ENCODE measurements at places on chromosomes 6 and 20.

DNA sequence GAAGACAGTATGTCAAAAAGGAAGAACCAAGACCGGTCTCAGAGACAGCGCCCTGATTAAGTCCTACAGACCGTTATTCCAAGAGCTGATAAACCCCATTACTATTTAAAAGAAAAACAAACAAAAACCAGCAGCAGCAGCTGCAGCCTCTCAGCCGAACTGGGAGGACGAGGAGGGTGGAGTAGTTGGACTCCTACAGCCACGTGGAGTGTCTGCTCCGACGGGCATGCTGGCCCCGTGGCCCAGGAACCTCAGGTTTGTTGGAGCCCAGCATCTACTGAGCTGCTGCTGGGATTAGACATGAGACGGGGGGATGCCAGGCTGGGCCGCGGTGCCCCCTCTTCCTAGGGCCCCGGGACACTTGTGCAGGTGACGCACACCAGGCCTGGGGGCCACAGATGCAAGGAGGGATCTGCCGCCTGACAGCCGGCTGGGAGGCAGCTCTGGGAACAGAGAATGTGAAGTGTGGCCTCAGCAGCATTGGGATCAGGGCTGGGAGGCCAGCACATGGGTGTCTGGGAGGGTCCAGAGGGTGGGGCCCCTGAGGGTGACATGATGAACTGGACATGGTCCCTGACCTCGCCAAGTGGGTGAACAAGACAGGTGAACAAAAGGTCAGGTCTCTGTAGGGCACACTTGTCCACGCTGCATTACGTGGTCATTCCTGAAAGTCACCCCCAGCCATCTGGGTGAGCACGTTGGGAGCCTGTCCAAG is 2.9 kb upstream of the ZBTB46 start:
- DNase-seq = peak; percentile 83

DNA sequence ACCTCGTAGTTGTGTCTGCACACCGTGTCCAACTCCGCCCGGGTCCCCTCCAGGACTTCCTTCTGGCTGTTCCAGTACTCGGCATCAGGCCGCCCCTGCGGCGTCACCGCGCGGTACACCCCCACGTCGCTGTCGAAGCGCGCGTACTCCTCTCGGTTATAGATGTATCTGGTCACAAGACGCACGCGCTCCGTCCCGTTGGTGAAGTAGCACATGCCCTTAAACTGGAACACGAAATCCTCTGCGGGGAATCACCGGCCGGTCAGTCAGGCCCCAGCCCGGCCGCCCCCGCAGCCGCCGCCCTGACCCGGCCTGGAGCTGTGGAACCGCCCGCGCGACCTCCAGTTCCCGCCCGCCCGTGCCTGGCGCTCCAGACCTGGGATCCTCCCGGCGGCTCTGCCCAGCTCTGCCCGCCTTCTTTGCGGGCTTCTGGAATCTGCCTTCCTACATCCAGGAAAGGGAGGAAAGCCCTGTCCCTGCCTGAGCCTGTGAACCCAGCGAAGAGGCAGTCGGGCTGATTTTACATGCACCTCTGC is 1.6 kb downstream of the HLA-DQB1 start:
- no peak for DNase-seq

DNA sequence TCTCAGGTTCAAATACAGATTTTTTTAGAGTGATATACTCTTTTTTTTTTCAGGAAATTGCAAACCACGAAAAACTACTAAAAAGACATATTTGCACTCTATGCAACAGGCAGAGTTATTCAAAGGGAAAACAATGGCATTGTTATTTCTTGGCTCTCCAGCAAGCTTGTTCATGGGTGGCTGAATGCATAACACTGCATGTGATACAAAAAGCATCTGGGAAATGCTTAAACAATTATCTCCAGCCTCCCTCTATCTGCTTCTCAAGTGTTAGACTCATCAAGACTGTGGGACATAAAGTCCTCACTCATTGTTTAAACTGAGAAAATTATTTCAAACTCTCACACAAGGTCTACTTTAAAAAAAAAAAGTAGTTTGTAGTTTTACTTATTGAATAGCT is 7.3 kb upstream of the COL12A1 start:
- DNase-seq = no peak

- peak; percentile 45 for DNase-seq
Measured at GRCh38 chr6:135438907-135439535, 58.5 kb downstream of the AHI1 start.

DNA sequence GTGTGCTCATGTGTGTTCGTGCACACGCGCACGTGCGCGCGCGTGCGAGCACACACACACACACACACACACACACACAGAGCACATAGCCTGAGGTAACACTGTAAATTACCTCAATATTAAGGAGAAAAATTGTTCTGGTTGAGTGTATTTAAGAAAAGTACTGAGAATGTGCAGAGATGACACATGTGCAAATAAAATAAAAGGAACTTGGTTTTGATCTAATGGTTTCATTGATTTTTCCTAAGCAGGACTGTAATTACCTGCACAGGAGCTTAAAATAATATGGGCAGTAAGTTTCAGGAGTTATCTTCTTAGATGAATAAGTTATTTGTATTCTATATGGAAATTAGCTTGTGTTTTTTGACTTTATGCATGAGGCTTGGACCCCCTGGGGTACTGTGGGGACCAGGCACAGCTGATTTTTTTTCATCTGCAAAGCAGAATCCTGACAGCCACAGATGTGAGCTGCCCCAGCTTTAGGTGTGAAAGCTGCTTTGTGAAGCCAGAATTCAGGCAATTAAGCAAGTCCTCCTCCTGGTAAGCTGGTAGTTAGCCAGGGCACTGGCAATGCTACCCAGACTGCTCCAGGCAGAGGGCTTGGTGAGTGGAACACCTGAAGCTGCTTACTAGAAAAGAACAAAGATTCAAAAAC is 1040.6 kb upstream of the CITED2 start:
- DNase-seq = no peak

DNA sequence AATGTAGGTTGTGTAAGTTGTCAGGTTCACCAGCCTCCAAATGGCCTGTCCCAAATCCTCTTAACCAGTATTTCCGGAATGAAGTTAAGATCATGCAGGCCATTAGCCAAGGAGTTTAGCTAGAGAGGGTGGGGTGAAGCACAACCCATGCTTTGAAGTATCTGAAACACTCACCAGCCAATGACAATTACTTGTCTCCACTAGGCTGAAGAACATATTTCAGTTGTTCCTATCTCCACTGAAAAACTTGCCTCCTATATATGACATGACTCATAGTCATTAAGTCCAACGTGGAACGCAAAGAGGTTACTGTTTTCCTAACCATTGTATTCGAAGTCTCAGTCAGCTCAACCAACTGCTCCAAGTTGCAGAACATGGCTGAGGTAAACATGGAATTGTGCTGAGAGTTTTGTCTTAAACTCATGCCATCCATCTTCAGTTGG is 37.4 kb upstream of the TNFAIP3 start:
- DNase-seq = peak; percentile 83

GRCh38 chr6:43020847-43021246 is 576 bp upstream of the RRP36 start:
- DNase-seq = peak; percentile 44

- DNase-seq = no peak
Measured at GRCh38 chr6:16857969-16858592, 96.8 kb upstream of the ATXN1 start.

- DNase-seq = no peak
Measured at GRCh38 chr6:111096246-111096645, 8.9 kb downstream of the SLC16A10 start.

DNA sequence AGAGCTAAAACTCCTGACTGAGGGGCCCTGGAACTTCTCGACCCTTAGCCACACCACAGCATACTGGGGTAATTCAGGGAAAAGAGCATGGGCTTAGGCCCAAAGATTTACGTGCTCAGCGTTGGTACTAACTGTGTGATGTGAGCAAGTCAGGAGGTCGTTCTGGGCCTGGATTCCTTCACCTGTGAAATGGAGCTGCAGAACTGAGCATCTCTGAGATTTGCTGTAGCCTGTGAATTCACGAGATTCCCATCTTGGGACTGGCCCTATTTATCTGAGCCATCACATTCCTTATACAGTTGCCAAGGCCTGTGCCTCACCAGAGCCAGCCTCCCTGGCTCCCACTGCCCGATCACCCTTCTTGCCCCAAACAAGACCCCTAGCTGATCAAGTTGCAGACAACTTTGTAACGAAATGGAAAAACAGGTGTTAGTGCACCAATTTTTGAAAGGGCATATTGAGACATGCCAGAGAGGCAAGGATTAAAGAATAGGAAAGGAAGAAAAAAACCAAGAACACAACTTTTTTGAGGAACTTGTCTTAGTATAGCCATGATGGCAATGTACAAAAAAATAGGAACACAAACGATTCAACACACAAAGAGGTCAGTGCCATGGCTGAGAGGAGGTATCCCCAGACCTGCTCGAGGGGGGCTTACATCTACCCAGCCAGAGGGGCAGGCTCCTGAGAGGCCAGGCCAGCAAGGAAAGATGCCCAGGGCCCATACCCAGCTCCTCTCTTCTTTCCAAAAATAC is 323.0 kb upstream of the JARID2 start:
- no peak for DNase-seq

- DNase-seq = no peak
Measured at GRCh38 chr20:61955668-61956395, 109.8 kb downstream of the TAF4 start.

DNA sequence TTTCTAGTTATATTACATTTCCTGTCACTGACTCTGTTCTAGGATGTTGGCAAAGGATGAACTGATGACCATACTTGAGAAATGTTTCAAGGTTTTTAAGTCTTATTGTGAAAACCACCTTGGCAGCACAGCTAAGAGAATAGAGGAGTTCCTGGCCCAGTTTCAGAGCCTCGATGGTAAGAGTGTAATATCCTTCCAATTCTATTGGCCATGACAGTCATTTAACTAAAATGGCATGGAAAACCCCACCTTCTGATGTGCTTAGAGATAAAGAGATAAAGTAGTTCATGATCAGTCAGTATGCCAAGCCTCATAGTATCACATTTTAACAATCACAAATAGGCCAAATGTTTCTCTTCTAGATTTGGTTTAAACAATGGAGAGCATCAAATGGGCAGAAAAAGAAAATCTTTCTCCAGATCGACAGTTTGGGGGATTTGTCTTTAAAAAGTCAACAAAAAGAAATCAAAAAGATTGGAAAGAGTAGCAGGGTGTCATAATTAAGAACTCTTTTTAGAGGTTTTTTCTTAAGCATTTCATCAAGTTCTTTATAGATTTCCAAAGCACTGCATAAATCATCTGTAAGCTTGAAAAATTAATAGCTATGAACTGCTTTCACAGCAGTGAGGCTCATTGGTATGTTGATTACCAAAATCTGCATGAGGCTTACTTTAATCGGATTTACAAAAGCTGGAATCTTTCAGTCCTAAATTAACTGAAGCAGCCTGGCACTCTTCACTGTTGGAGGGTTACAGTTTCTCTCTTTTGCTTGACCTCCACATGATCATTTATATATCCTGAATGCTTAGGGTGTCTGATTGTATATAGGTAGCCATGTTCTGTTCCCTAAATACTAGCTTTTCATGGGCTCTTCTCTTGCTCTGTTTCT is 48.7 kb downstream of the AKIRIN2 start:
- no peak for DNase-seq

DNA sequence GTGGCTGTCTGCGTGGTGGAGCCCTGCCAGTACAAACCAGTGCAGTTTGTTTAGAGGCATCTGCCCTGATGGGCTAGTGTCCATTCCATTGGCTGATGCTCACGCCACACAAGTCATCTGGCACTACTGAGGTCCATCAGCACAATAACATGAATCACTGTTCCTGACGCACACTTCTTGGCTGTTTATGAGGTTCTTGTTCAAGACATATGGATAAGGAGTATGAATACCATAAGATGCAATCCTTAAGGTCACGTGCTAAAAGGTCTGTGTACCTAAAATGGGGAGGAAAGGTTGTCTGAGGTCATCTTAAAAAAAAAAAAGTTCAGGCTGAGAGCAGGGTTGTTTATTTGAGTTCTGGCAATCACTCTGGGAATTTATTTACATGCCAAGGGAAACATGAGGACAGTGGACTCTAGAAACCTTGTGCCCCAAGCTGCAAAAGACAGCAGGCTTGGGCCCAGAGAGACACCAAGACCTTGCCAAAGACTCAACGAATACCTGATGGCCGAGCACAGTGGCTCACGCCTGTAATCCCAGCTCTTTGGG is 54.1 kb upstream of the SHLD1 start:
- peak; percentile 86 for DNase-seq

DNA sequence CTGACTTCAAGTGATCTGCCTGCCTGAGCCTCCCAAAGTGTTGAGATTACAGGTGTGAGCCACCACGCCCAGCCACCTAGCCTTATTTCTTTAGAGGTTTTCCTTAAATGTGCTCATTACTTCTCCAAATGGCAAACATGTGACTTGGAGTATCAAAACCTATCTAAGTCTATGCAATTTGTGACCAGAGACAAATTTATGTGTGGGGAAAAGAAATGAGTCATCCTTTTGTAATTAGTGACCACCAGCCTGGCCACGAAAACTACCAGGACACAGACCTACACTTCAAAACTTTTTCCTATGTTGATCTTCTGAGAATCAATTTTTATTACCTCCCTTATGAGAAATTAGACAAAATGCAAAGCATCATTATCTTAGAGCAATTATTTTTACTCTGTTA is 64.6 kb upstream of the OGFRL1 start:
- no peak for DNase-seq

GRCh38 chr20:19478320-19478895 is 266.0 kb downstream of the SLC24A3 start:
- DNase-seq = no peak

- DNase-seq = no peak
Measured at GRCh38 chr6:19070520-19070919, 683.4 kb downstream of the RNF144B start.

GRCh38 chr20:17726902-17727301 is 27.1 kb downstream of the BANF2 start:
- DNase-seq = no peak

DNA sequence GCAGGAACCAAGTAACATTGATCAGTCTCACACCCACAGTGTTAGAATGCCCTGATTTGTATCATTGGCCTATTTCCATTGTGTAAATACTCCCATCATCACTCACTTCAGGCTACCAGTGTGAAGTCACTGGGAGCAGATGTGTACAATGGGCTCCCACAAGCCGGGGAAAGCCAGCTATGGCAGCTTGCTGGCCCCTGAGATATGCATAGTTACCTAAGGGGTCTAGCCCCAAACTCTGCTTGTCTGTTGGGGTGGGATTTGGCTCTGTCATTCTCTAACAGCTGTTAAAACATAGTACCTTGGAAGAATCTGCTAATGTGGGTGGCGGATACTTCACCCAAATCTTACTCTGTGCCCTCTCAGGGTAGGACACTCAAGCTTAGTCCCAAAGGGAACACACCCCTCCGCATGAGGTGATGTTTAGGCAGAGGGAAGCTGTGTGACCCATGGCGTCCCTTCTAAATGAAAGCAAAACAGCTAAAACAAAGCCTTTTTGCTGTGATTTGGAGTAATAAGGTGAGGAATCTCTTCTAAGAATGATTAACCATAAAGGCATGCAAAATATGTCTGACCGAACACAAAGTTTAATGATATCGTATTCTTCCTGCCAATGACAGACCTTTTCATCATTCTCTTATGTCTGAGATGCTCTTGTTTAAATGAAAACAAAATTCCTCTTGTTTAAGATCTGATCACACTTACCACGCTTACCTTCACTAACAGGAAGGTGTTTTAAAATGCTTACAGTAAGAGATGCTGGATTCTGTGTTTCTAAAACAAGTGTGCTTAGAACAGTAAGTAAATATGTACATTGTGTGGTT is 45.9 kb upstream of the PXDC1 start:
- DNase-seq = peak; percentile 42

- DNase-seq = no peak
Measured at GRCh38 chr6:155936551-155936950, 480.9 kb upstream of the NOX3 start.

All from mesenchymal stem cell (in vitro differentiated cells and primary cell).